SK-N-SH treated with all-trans-retinoic acid at 6 μM for 48 hours (cell line): ENCODE measurements at places on chromosomes 12 and 14.

DNA sequence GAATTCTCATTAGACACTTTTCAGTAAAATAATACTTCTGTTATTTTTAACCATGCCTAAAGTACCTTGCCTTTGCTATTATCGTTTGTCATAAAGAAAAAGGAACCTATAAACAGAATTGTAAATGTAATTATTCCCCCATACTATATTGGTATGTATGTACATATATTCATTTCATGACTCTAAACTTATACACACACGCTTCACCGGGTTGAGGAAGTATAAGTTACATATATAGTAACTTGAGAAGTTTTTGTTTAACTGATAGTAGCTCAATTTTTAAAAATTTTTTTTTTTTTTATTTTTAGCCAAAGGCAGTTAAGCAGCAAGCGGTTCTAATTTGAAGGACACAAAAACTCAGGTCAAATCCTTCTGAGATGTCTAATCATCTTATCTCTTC is 107.6 kb downstream of the PLEKHG7 start:
- no peak for ATAC-seq

DNA sequence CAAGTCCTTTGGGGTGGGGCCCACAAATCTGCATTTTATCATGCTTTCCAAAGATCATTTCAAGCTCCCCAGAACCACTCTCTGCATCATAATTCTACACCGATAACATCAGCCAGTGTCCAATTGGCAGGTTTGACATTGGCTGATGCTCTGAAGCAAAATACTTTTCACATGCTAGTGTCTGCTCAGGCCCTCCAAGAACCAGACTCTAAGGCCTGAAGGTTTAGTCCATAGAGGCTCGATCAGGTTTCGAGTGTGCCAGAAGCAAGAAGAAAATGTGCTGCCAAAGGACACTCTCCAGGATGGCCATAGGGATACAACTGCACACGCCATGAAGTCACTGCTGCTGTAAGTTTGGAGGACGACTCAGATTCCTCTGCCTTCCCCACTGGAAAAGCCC is 280.3 kb downstream of the KSR2 start:
- no peak for ATAC-seq

DNA sequence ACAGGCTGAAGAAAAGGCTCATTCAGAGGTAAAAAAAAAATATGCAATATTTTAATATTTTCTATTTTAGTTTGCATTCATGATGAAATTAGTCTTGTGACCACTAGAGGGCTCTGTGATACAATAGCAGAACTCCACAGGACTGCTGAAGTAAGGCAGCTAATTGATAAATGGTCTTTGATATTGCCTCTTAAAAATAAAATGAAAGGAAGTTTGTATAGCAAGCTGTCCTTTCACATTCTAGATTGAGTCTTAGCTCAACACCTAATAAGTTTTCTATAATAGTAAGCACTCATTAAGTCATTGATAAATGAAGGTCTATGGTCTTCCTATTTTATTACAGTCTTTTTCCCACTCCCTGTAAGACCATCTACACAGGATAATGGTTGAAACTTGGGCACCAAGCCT is 315.7 kb downstream of the NAV3 start:
- ATAC-seq = 0 out of 3 replicates have a peak, but pooled peaks have one; percentile 20

DNA sequence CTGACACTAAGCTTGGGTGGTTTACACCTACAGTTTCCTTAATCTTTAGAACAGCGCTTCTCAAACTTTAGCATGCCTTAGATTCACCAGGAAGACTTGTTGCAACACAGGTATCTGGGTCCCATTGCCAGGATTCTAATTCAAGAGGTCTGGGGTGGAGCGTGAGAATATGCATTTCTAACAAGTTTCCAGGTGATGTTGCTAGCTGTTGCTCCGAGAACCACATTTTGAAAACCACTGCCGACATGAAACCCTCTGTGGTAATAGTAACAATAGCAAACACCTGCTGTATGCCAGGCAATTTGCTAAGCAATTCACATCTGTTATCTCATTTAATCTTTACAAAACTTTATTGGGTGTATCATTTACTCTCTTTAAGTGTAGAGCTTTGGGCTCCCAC is 58.6 kb downstream of the TRHDE start:
- ATAC-seq = no peak

- peak; percentile 67 for ATAC-seq
Measured at GRCh38 chr12:90959032-90959431, 4.1 kb upstream of the CCER1 start.

GRCh38 chr12:19130224-19131024 is 891 bp downstream of the PLEKHA5 start:
- ATAC-seq = peak; percentile 63
